ENCODE measurements at places on chromosomes 4 and X.

- no peak for DNase-seq
These were observed 208.8 kb downstream of the UGT8 start for GRCh38 chr4:114807357-114807756.

GRCh38 chr4:16597845-16598596 is 300.4 kb downstream of the LDB2 start:
- no peak for DNase-seq

GRCh38 chr4:1623821-1624518 is 60.1 kb downstream of the FAM53A start:
- DNase-seq = no peak

DNA sequence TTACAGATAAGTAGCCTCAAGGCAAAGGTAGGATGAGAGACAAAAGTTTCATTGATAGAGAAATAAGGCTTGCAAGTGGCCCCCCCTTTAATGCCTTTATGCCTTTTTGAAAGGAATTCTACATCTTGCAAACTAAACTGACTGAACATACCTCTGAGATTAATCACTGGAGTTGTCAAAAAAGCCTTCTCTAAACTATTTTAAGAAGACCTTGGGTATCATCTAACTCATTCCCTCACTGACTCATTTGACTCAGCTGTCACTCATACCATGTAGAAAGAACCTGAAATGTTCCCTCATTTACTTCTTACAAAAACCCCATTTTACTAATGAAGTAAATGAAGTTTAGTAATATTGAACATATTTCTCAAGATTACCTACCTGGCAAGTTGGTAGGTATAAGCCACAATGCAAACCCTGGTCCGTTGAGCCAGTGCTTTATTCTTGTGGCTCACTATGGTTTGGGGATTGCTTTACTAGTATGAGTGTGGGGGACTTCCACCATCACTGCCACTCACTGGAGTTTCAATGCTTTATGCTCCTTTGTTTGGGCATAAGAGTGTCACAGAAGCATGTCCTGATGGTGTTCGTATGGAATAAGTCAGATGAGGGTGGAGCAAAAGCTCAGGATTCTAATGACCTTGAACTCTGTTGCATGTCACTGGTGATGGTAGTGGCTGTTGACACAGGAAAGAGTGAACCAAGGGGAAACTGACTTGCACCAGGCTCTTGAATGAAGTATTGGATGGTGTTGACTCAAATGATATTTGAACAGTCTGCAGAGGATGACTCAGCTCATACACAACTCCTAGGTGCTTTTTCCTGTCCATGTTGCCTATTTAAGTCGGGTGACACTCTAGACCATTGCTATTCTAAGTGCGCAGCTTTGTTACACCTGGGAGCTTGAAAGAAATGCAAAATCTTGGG is 305.5 kb upstream of the EMCN start:
- peak; percentile 9 for DNase-seq

- no peak for DNase-seq
These were observed 102.2 kb downstream of the SPCS3 start for GRCh38 chr4:176422001-176422400.

- DNase-seq = no peak
These were observed 125.5 kb upstream of the NRK start for GRCh38 chrX:105696870-105697269.

GRCh38 chr4:182697094-182697493 is 220.1 kb downstream of the DCTD start:
- DNase-seq = no peak

- no peak for DNase-seq
These were observed 44.8 kb upstream of the MTMR1 start for GRCh38 chrX:150648296-150648940.

DNA sequence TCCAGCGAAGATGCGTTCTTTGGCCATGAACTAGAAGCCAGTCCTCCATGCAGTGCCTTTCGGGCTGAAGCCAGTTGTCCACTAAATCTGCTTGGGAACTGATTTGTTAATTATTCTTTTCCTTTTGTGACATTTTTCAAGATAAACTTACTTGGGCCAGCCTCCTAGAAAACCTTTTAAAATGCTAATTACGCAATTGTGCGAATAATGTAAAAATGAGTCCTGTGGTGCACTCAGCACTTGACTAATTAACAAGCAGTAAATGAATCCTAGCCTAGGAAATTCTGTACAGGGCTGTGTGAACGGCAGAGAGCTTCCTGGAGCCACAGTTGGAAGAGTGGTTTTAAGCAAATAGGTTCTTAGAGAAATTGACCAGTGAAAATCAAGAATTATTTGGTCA is 149.9 kb upstream of the SCML1 start:
- no peak for DNase-seq

GRCh38 chr4:60463857-60464502 is 736.1 kb upstream of the ADGRL3 start:
- DNase-seq = no peak

DNA sequence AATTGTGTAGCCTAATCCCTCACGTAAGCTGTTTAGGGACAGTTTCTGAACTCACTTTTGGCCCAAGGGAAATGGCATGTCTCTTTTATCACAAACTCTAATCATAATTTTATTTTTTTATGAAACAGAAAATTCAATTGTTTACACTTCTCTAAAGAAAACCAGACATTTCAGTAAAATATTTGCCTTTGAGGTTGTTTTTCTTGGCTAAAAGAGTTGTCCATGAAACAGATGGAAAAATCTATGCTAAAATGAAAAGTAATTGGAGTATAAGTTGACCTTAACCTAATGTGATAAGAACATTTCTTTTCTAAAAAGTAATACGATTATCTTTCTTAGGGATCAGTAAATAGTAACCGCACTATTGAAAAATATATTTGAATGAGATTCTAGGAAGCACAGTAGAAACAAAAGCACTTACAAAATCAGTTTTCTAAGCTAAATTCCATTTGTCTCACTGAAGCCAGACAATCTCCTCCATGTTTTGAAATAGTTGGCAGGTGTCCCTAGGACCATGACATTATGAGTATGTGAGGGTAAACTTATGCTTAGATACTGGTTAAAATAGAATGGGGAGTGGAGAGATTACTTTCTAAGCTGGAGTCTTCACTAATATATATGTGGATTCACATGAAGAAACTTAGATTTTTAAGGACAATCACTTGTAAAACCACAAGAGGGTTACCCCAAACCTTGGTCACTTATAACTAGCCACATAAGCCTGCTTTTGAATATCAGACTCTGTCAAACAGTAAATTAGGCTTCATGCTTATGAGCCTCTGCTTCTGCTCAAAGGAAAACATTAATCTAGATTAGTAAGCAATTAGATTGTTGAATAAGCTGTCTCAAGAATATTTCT is 20.1 kb upstream of the TET2 start:
- no peak for DNase-seq

GRCh38 chr4:45350438-45350837 is 624.1 kb upstream of the GNPDA2 start:
- DNase-seq = no peak

DNA sequence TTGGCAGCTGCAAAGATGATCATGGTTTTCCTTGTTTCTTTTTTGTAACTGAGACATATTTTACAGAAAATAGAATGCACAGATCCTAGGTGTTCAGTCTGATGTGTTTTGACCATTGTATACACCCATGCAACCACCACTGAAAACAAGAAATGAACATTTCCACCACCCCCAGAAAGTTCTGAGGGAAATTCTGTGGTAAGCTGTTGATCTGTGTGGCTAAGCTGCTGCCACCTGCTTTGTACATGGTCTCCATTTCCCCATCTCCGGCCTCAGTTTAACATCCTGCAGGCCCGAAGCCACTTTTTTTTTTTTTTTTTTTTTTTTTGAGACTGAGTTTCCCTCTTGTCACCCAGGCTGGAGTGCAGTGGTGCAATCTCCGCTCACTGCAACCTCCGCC is 65.3 kb downstream of the NYX start:
- peak; percentile 51 for DNase-seq

DNA sequence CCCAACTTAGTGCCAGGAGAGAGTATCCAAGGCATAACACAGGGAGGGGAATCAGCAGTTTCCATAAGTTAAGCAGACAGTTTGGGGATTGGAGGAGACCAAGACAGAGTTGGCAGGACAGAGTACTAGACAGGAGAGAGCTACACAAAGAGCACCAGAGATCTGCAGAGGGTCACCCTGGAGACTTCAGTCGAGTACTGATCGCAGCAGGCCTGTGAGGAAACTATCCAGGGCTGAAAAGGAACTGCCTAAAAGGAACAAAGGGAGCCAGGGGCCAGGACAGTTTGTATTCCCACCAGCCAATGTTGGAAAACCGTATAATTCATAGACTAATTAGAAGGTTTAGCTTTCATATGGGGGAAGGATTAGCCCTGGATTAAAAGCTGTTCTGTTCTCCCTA is 80.6 kb upstream of the ENPP6 start:
- no peak for DNase-seq

- DNase-seq = no peak
These were observed 331 bp downstream of the SETD7 start for GRCh38 chr4:139555705-139556070.

GRCh38 chr4:48963042-48963679 is 22.9 kb upstream of the CWH43 start:
- peak; percentile 66 for DNase-seq

DNA sequence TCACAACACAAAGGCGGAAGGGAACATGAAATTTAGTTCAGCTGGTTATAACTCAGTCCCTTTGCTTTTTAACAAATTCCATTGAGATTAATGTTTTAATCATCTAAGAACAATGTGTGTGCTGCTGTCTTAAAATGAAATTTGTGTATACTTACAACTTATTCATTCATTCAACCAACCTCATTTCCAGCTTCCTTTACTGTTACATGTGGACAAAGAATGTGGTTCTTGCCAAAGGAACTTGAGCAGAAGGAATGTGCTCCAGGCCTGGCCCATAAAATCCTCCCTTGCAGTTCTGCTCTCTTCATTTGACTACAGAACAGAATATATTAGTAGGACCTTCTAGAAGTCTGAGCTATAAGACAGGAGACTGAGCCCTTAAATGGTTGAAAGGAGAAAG is 176.8 kb upstream of the GLRA2 start:
- no peak for DNase-seq

DNA sequence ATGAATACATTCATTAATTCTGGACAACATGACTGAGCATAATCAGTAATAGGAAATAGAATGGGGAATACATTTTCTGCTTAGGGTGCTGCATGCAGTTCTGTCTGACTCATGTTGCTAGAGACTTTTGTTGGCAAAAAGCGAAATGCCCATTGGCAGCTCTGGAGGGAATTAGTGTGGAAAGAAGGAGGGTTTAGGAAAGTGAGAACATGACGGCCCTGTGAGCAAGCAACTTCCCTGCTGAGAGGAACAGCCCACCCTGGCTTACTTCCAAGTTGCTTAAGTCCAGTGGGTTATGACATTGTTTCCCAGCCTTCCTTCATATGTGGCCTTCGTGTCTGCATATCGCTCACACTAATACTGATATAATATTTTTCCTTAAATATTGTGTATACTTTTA is 13.8 kb downstream of the MAD2L1 start:
- no peak for DNase-seq

DNA sequence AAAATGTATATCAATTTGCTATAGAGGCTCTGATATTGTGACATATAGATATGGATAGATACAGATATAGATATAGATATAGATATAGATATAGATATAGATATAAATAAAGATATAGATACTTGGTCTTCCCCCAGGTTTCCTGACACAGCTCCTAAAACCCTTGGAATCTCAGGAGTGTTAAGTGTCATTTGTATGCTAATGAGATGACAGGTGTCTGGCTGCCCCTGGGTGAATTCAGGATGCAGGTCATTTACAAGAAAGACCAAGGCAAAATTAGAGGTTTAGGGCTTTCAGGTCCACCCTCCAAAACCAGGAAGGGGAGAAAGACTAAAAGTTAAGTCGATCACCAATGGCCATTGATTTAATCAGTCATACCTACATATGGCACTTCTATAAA is 1034.8 kb downstream of the PDHA2 start:
- no peak for DNase-seq

GRCh38 chrX:16658284-16658683 is 8.3 kb downstream of the S100G start:
- no peak for DNase-seq

DNA sequence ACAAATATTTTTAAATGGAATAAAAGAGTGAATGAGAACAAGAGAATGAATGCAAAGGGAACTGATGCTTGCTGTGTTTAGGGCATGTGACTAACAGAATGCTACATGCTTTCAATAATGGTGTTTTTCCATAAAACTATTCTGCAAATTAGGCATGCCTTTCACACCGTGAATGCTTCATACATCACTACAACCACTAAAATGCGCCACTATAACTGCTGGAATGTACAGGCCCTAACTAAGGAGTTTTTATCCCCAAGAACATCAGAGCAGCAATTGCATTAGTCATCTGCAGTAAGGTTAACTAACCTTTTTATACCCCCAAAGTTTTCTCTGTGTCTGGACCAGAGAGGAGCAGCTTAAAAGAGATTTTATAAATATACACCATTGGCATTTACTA is 190.4 kb downstream of the ARAP2 start:
- DNase-seq = no peak

DNA sequence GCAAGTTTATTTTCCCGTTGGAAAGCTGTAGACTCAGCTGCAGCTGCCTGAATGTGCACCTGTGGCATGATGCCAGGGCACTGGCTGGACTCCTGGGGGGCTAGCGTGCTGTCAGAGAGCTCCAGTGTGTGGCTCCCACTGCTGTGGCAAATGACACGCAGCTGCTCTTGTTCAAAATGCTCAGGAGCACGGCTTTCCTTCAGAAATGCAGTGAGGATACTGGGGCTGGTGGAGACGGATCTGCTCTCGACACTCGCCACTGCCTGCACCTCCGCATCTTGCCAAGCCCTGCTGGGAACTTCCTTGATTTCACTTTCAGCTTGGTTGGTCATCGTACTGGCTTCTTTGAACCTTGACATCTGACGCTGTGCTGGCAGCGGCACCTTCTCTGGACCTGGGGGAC is 58.7 kb downstream of the GPRIN3 start:
- no peak for DNase-seq

DNA sequence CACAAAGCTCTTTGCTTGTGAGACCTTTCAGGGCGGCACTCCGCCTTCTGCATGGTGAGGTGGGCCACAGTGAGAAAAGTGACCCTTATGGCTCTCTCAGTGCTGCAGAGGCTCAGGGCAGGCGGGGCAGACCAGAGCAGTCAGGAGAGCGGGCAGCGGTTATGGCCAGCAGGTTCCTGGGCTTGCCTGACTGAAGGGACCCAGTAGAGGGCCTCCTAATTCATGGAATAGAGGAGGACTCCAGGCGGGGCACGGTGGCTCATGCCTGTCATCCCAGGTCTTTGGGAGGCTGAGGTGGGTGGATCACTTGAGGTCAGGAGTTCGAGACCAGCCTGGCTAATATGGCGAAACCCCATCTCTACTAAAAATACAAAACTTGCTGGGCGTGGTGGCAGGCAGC is 91.4 kb downstream of the CLNK start:
- DNase-seq = no peak

- no peak for DNase-seq
These were observed 42.0 kb downstream of the IRF2 start for GRCh38 chr4:184432127-184432922.

GRCh38 chr4:6342530-6343293 is 73.1 kb downstream of the WFS1 start:
- DNase-seq = no peak

- DNase-seq = no peak
These were observed 80.0 kb downstream of the KCTD8 start for GRCh38 chr4:44368413-44369167.
